ENCODE measurements at places on chromosomes 12 and 14. TPM values are rescaled to one million over a fixed set of nuclear protein-coding genes. Genes with fewer than 3 reads are reported as not detected.

The EFS gene
- polyA plus RNA-seq, result 2.4 TPM

The C1QL4 gene
- polyA plus RNA-seq, result not detected

The KLHDC1 gene
- polyA plus RNA-seq, result 1.1 TPM

The KIF26A gene
- 8.0 TPM for polyA plus RNA-seq

The LBHD2 gene
- polyA plus RNA-seq, result not detected

The LACRT gene
- not detected for polyA plus RNA-seq

The KCNA5 gene
- 1.8 TPM for polyA plus RNA-seq

The CCDC175 gene
- not detected for polyA plus RNA-seq

The MYRFL gene
- polyA plus RNA-seq, result not detected

The LRTM2 gene
- polyA plus RNA-seq, result not detected

DNA sequence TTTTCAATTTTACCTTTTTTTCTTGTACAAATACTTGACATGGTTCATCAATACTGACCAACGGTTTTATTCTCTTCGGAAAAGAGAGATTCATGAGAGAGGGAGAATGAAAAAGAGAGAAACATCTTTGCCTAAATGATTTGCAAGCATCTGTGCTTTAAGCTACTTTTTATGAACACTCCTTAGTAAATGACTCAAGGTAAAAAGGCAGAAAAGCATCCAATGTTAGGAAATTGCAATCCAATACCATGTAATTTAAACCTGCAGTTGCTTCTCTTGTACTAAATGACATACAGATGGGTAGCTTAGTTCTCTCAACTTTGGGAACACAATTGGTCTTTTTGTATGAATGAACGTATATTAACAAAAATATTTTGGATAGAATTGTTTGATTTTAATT lies 46.1 kb downstream of the MSRB3 start:
- H3K4me3 ChIP-seq, result no peak overlapping the region
- H3K27me3 ChIP-seq, result no peaks in the 10 kb centered on the region
- peaks cover 8% of the 10 kb centered on the region for H3K4me1 ChIP-seq
- H3K27ac ChIP-seq, result no peak overlapping the region
- no peak for DNase-seq

GRCh38 chr12:62767496-62767895 lies 167.5 kb downstream of the PPM1H start:
- H3K4me1 ChIP-seq, result no peaks in the 10 kb centered on the region
- no peak overlapping the region for H3K27ac ChIP-seq
- H3K27me3 ChIP-seq, result no peaks in the 10 kb centered on the region
- no peak overlapping the region for H3K4me3 ChIP-seq
- no peaks in the 10 kb centered on the region for H3K36me3 ChIP-seq

DNA sequence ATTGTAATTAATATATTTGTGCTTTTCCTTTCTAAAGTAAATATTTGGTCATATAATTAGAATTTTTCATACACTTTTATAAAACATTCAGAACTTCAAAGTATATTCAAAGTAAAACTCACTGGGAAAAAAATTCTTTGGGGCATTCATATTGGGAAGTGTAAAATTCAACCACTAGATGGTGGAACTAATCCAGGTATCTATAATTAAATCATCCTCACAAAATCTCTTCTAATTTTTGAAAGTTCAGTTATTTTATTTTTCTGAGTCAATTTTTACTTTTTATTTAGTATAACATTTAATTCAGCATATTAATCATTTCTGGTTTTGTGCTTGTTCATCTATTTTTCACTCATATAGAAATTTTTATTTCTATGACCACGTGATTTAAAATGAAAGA lies 81.0 kb downstream of the NTS start:
- H3K4me1 ChIP-seq, result no peaks in the 10 kb centered on the region
- H3K27me3 ChIP-seq, result no peaks in the 10 kb centered on the region
- no peak overlapping the region for H3K27ac ChIP-seq
- no peak overlapping the region for H3K4me3 ChIP-seq
- DNase-seq, result no peak

DNA sequence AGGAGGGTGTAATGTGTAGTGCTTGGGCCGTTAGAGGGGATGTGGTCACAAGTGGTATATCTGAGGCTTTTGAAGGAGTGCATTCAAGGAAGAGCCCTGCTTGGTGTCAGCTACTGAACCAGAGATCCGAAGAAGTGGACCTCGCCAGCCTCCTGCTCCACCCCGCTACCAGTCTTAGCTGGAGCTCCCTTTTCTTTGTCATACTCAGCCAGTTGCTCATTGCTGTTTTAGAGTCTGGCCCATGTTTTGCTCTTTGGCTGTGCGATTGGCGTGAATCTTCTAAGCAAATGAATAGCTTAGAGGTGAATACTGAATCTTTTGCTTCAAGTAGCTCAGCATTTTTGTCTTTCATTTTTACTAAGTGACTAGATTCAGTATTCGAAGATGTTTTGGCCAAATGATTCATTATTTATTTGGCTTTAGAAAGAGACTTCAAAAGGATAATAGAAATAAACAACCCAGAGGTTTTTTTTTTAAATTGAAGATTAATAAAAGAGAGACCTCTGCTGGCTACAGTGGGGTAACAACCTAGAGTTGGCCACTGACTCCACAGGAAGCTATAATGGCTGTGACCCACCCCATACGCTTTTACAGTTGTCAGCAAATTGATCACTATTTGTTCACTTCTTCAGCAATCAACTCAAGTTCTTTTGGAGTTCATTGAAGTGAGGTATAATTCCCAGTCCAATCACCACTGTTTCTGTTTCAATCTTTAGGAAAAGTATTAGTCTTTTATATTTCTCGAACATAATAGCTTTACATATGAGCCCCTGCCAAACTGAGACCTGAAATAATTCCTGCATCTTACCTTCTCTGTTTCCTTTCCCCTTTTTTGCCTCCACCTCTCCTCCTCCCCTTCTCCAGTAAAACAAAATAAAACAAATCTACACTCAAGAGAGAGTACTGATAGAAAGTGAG lies 19.9 kb downstream of the CDKN1B start:
- H3K27me3 ChIP-seq, result no peaks in the 10 kb centered on the region
- DNase-seq, result peak; percentile 26
- H3K4me3 ChIP-seq, result peak overlapping the region; percentile 3
- H3K27ac ChIP-seq, result peak overlapping the region; percentile 0

- DNase-seq, result no peak
- no peak overlapping the region for H3K4me3 ChIP-seq
- no peaks in the 10 kb centered on the region for H3K36me3 ChIP-seq
- H3K4me1 ChIP-seq, result no peaks in the 10 kb centered on the region
These were observed 3.1 kb upstream of the TXNRD1 start for GRCh38 chr12:104212516-104212915.

GRCh38 chr12:89673603-89674002 lies 35.0 kb downstream of the ATP2B1 start:
- H3K27me3 ChIP-seq, result no peaks in the 10 kb centered on the region
- DNase-seq, result no peak
- H3K4me1 ChIP-seq, result peaks cover 31% of the 10 kb centered on the region
- no peak overlapping the region for H3K27ac ChIP-seq

DNA sequence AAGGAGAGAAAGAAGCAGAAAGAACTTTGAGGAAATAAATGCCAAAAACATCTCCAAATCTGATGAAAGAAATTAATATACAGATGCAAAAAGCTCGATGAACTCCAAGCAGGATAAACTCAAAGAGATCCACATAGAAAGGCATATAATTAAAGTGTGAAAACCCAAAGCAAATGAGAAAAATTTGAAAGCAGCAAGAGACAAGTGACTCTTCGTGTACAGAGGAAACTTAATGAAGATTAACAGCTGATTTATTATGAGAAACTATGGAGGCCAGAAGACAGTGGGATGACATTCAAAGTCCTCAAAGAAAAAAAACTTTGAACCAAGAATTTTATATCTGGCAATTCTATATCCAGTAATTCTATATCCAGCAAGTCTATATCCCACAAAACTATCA lies 163.0 kb upstream of the TMCC3 start:
- H3K36me3 ChIP-seq, result no peaks in the 10 kb centered on the region
- no peaks in the 10 kb centered on the region for H3K27me3 ChIP-seq
- H3K27ac ChIP-seq, result no peak overlapping the region
- DNase-seq, result no peak

DNA sequence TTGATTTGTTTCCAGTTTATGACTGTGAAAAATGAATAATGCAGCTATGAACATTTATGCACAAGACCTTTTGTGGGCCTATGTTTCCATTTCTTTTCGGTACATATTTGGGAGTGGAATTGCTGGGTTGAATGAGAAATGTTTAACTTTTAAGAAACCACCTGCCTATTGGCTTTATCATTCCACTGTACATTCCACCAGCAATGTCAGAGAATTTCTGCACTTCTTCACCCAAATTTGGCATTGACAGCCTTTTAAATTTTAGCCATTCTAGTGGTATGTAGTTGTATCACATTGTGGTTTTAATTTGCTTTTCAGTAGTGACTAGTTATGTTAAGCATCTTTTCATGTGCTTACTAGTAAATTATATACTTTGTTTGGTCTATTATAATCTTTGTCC lies 317.0 kb upstream of the TMTC1 start:
- DNase-seq, result no peak
- no peaks in the 10 kb centered on the region for H3K27me3 ChIP-seq
- H3K4me1 ChIP-seq, result no peaks in the 10 kb centered on the region
- H3K27ac ChIP-seq, result no peak overlapping the region
- no peak overlapping the region for H3K4me3 ChIP-seq

DNA sequence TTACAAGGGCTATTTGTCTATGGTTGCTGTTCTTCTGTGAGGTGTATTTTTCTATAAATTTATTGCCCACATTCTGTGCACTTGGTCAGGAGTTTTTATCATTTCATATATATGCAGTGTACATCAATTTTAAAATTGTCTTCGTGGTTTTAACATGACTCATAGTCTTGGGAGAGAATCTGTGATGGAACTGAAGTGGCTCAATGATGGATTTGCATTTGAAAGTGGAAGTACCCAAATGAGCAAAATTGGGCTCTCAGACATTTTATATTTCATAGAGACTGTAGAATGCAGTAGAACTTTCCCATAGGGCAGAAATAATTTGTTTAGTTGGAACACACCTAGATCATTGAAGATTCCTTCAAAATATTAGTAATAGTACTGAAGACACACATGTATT lies 1.9 kb upstream of the SCFD1 start:
- no peak overlapping the region for H3K27ac ChIP-seq
- no peaks in the 10 kb centered on the region for H3K36me3 ChIP-seq
- H3K27me3 ChIP-seq, result no peaks in the 10 kb centered on the region
- peaks cover 31% of the 10 kb centered on the region for H3K4me1 ChIP-seq

GRCh38 chr12:106645074-106645421 lies 62.2 kb downstream of the RFX4 start:
- no peak overlapping the region for H3K27ac ChIP-seq
- H3K4me3 ChIP-seq, result no peak overlapping the region
- DNase-seq, result peak; percentile 43
- H3K27me3 ChIP-seq, result no peaks in the 10 kb centered on the region
- no peaks in the 10 kb centered on the region for H3K4me1 ChIP-seq

- no peak overlapping the region for H3K27ac ChIP-seq
- H3K4me1 ChIP-seq, result peaks cover 7% of the 10 kb centered on the region
- H3K27me3 ChIP-seq, result no peaks in the 10 kb centered on the region
These were observed 256.0 kb downstream of the PPFIA2 start for GRCh38 chr12:81502912-81503695.

- H3K36me3 ChIP-seq, result no peaks in the 10 kb centered on the region
- no peak for DNase-seq
- H3K4me3 ChIP-seq, result no peak overlapping the region
These were observed 10.8 kb downstream of the PROX2 start for GRCh38 chr14:74865156-74865555.

DNA sequence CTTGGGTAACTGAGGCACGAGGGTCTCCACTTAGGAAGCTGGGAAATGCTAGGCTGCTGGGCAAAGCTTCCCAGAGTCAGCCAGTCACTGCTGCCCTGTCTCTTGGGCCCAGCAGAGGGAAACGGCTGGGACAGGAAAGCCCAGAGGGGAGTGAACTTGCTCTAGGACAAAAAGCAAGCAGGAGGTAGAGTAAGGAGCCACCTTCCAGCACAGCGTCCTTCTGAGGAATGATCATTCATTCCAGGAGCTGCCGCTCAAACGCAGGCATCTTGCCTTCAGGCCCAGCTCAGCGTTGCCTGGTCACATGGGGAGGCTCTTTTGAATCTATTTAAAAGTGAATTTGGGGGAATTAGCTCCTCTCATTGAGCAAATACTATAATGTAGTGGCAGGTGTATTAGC lies 118.6 kb downstream of the CRACR2A start:
- no peak overlapping the region for H3K4me3 ChIP-seq
- H3K36me3 ChIP-seq, result no peaks in the 10 kb centered on the region
- H3K27ac ChIP-seq, result no peak overlapping the region
- H3K4me1 ChIP-seq, result no peaks in the 10 kb centered on the region
- DNase-seq, result no peak
- H3K27me3 ChIP-seq, result no peaks in the 10 kb centered on the region

DNA sequence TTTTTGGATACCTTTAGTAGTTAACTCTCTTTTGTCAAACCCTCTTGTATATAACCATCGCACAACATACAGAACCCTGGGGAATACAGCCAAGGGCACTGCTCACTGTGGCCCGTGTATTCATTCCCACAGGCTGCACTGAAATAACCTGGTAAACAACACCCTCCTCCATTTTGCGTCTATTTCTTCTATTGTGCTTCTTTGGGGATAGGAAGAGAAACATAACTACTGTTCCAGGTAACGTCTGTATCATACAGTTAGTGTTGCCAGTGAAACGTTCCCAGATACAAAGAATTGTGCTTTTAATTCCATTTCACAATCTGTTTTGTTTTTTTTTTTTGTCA lies 9.6 kb downstream of the C12orf76 start:
- H3K27me3 ChIP-seq, result no peaks in the 10 kb centered on the region
- peaks cover 4% of the 10 kb centered on the region for H3K4me1 ChIP-seq
- H3K36me3 ChIP-seq, result no peaks in the 10 kb centered on the region
- DNase-seq, result no peak
- H3K4me3 ChIP-seq, result no peak overlapping the region

DNA sequence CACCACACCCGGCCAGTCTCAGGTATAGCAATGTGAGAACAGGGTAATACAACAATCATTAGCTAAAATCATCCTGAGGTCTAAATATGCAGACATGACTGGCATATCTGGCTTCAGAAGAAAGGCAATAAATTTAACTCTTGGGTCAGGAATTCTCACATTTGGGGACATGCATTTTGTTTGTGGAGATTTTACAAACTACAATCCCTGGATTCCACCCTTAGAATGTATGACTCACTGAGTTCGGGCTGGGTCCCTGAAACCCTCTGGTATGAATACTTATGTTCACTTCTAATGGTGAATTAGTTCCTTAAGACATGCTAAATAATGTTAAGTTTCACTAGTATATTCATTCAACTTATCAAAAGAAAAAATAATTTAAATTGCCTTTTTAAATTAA lies 98.9 kb upstream of the HMGA2 start:
- H3K27ac ChIP-seq, result no peak overlapping the region
- H3K36me3 ChIP-seq, result no peaks in the 10 kb centered on the region
- peaks cover 55% of the 10 kb centered on the region for H3K27me3 ChIP-seq
- no peak overlapping the region for H3K4me3 ChIP-seq
- peaks cover 6% of the 10 kb centered on the region for H3K4me1 ChIP-seq
- DNase-seq, result no peak
